ENCODE measurements at places on chromosomes 3 and 15.

DNA sequence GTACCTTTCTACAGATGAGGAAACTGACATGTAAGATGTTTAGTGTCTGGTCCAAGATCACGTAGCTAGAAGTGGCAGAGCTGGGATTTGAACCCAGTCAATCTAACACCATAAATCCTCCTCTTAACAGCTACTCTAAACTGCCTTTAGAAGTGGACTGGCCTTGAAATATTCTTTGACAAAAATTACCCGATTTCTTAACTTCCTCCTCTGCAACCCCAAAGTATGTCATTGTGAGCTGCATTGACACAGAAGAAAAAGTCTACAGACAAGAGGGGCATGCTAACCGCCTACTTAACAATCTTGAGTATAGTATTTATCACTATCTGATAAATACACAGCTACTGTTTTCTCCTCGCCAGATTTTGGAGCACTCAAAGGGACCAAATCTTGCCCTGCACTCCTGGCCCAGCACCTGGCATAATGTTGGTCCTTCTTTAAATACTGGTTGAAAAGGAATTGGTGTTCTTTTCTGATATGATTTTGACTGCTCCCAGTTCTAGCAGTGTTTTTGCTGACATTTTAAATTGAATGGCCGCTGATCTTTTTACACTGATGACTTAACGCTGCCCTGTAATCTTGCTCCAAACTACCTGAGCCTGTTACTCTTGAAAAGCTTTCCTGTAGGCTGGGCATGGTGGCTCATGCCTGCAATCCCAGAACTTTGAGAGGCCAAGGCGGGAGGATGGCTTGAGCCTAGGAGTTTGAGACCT, 36.9 kb downstream of the ITPR1 start:
- DNase-seq = no peak

DNA sequence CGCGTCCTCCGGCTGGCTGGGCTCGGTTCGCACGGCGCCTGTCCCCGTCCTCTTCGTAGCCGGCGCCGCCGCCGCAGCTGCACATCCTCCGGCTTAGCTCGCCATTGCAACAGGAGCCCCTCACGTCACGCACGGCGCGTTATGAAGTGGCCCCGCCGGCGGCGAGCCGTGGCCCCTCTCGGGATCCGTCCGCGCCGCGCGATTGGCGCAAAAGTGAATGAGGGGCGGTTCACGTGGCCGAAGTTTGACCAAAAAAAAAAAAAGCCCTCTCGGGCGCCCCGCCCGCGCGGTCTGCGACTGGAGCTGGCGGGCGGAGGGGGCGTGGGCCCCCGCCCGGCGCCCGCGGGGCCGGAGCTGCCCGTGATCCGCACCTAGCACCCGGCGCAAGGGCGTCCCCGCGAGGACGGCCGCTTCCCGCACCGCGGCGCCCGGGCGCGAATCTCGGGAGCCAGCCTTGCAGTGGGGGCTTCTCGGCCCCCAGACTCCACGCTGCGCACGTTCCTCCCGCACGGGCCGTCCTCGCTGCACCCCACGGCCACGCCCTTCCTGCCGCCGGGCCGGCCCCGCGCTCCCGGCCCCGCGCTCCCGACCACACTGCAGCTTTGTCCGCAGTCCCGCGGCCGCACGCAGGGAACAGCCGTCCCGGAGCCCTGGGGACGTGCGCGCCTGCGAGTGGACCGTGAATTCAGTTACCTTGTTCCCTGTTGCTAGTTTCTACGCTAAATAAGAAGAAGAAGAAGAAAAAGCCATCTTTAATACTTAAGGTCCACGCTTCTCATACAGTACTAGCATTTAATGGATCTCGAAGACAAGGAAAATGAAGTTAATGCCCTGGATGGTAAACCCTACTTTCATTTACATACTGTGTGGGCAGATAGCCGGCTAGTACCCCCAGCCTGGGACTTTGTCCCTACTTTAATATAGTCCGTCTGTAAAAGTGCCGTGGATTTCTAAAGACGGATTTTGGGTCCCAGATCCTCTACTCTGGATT, at the start of gene CHSY1:
Gene CHSY1, minus strand, starts transcription at position 219 of the 991 bp plus-strand sequence. CDS start 592 bp downstream, outside the sequence.
- peak; percentile 88 for DNase-seq

DNA sequence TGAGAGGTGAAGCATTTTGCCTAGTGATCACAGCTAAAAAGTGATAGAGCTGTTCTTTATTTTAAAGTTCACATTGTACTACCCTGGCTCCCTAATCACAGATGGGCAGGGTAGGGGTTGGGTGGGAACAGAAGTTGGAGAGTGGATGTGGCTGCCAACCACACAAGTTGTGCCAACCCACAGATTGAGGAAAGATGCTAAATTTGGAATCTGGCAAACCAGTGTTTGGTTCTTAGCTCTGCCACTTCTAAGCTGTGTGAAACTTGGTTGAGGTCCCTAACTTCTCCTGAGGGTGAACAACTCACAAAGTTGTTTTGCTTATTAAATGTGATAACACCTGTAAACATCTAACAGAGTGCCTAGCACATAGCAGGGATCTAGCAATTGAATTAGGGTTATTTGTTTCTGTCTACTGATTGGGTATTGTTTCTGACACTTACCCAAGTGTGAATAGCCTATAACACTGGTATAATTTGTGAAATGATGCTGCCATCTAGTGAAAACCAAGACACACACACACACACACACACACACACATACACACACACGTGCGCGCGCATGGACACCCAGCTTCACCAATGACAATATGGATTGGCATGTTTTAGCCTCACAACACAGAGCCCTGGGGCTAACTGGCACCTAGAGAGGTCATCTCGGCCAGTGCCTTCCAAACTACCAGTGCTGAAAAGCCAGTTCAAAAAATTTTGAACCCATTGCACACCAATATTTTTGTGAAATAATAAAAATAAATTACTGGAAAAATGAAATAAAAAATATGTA, 25.3 kb downstream of the ADGRG7 start:
- peak; percentile 9 for DNase-seq

DNA sequence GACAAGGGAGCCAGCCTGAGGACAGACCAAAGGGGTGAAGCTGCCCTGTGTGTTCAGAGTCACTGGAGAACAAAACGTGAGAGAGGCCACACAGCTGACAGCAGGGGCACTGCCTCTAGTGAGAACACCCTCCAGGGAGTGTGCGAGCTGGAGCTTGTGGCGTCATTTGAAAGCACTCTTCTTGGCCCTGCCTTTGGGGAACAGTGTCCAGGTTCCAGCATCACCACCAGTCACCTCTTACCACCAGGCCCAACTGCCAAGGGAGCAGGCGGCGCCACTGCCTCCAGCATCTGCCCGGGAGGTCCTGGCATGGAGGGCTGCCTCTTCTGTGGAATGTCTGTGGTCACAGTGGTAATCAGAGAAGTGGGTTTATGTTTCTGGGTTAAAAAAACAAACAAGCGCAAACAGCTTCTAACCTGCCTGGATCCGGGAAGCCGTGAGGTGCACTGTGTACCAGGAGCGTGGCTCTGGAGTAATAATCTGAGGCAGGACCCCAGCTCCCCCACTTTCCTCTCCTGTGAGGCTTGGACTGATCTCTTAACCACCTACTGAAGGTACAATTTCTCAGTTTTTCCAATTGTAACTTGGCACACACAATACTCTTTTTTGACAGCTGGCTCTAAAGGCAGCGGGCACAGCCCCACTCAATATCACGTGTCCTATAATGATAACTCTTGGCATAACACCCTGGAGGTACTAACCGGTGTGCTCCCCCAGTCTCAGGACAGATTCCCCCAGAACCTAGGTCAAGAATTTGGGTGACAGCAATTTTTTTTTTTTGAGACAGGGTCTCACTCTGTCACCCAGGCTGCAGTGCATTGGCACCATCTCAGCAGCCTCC, 32.2 kb upstream of the CDCP1 start:
- no peak for DNase-seq

- DNase-seq = peak; percentile 7
Observed at GRCh38 chr3:44114142-44114541, 127.5 kb upstream of the TOPAZ1 start.

DNA sequence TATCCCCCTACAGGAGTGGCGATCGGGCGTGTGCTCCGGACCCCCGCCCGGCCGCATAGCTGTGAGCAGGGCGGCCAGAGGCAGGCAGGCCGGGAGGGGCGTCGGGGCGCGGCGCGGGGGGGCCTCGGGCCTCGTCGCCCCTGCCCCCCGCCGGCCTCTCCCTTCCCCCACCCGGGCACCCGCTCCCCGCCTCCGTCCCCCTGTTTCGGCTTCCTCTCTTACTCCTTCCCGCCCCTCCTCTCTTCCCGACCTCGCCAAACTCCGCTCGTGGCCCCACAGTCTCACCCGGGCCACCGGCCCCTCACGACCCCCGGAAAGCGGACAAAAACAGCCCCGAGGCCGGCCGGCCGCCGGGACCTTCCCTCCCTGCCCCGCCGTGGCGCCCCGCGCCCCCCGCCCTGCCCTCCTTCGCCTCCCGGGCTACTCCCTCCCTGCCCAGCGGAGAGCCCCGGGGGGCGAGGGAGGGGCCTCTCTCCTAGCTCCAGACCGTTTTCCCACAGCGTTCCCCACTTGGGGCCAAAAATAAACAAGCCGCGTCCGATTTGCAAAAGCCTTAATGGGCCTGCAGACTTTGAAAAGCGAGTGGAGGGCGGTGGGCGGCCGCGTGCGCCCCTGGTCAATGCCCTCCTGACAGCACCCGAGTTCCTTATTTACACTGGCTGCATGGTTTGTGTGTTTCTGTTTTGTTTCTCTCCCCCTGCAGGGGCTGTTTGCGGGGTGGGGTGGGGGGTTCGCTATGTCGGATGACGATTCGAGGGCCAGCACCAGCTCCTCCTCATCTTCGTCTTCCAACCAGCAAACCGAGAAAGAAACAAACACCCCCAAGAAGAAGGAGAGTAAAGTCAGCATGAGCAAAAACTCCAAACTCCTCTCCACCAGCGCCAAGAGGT, 1.0 kb downstream of the UBE2E1 start:
- no peak for DNase-seq

- DNase-seq = no peak
Observed at GRCh38 chr15:59736181-59736580, 47.1 kb upstream of the BNIP2 start.

- no peak for DNase-seq
Observed at GRCh38 chr3:19945534-19945933, 1.4 kb upstream of the RAB5A start.

GRCh38 chr3:189557824-189558223, 73.4 kb upstream of the TP63 start:
- no peak for DNase-seq

DNA sequence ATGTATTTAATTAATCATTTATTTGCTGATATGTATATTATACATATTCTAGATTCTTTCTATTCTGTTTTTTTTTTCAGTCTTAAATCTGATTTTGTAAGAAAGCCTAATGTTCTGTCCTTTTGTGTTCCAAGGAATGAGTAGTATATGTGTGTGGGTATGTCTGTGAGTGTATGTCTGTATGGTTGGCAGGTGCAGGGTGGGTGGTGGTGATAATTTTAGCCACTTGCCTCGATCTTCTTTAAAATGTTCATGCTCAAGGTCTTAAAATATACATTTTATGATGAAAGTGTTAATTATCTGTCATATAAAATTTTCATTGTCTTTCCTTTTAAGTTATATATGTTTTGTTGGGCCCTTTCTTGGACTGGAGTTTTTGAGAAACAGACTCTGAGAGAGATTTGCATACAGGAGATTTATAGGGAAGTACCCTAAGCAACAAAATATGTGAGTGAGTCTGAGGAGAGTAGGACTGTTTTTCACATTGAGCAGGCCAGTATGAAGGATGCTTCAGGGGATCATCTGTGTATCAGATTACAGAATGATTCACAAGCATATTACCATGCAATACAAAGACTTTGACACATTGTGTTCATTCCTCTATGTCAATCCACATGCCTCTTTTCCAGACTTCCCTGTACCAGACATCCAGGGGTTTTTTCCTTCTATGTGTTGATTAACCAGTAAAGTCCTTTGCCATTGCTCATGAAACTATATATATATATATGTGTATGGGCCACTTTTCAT, 211.0 kb upstream of the DPPA4 start:
- no peak for DNase-seq

GRCh38 chr3:126208606-126209256, 28.3 kb upstream of the ALDH1L1 start:
- no peak for DNase-seq

- DNase-seq = no peak
Observed at GRCh38 chr15:90711418-90711824, 5.7 kb upstream of the BLM start.

DNA sequence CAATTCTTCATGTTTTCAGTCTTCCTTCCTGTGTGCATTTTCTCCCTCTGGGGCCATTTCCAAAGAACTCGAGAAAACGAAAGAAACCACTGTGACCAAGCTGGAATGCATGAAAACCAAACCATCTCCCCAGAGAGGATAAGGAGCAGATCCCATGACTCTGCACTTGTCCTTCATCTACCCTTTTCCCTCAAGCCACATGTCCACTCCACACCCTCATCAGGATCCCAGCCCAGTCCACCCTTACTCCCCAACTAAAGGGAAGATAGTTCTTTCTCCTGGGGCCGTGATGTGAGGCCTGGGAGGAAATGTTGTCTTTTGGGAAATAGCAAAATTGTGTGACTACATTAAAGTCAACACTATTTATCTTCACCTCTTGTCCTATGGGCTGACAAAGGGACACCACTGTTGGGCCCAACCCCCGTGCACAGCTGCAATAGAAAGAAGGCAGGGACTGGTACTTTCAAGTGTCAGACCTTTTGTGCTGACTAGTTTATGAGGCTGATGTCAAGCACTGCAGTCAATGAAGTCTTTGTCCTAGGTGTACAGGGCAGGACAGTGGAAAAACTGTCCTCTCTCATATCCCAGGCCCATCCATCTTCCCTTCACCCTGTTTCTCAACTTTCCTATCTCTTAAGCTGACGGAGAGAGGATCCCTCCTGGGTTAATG, 487.1 kb upstream of the NR2F2 start:
- DNase-seq = no peak

DNA sequence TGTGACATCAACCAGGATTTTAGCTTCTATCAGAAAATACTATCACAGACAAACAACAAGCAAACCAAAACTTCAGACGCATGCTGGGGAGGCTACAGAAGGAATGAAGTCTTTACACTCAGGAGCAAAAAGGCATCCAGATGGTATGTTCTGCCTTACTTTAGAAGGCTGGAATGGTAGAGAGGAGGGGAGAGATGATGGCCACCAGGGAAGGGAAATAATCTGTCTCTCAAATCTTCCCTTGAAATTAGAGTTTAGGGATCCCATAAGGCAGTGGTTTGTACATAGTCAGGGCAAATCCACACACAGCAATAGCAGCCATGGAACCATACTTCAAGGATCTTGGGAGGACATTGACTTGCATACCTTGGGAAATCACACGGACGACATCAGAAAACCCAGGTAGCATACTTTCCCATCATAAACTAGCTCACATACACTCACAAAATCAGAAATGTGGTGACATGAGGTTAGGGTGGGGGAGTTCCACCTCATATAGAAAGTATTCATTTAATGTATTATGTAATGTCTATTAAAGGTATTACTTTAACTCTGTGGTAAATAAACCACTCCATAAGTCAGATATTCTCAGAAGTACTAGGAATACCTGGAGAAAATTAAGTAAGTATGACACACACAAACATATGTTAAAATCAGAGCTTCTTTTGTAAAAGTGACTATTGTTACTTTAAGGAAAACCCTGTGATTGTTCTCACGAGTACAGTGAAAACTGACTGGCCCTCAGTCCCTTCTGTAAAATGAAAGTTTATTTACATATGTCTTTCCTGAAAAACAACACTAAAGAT, 9.4 kb downstream of the BTLA start:
- DNase-seq = peak; percentile 51

All from CD4-positive, alpha-beta T cell treated with Interleukin-2 at 100 ng/mL for 4 hours (primary cell).